H7 (cell line): ENCODE measurements at places on chromosomes 12 and 14. TPM values are rescaled to one million over a fixed set of nuclear protein-coding genes. Genes with fewer than 3 reads are reported as not detected.

Gene LUM
- not detected in 2 replicates for total RNA-seq

- no peak for DNase-seq
Observed at GRCh38 chr14:65167072-65167645, 64.8 kb upstream of the MAX start.

DNA sequence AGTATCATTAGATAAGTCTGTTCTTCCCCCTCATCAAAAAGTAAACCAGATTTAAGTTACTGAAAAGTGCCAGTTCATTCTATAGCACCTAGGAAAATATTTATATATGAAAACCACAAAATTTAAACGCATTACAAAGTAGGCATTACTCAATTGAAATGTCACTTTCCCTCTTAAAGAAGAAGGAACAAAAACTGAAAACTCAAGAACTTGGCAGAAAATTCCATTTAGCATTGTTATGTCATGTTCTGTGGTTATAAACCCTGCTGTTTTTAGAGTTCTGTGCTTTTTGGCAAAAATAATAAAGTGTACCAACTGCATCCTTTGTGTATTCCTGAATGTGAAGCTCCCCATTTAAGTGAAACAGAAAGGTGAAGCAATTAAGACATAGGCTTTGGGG, 3.6 kb downstream of the FGD4 start:
- no peak for DNase-seq

Gene CLEC7A
- total RNA-seq = 0.07 TPM in 2 replicates

DNA sequence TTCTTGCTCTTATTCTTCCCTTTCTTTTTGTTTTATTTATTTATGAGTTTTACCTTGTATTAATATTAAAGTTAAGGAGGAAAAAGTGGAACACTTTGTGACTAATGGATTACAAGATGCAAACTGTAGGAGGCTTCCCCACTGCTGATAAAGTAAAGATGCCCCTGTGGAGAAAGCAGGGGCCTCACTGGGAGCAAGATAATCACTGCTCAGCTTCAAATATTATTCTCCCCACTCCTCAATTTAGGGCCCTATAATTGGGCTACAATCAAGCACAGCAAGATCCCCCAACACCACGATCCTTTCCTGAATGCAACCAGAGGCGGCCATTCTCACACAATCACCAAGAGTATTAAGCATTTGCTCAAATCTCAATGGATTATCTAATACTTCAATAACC, 149.2 kb downstream of the SLC2A13 start:
- no peak for DNase-seq

Gene RIN3
- 0.15 and 0.76 TPM in 2 replicates for total RNA-seq

- no peak for DNase-seq
Observed at GRCh38 chr12:26699237-26699636, 133.8 kb downstream of the ITPR2 start.

GRCh38 chr12:126069549-126070165, 1004.4 kb downstream of the AACS start:
- peak; percentile 40 for DNase-seq

DNA sequence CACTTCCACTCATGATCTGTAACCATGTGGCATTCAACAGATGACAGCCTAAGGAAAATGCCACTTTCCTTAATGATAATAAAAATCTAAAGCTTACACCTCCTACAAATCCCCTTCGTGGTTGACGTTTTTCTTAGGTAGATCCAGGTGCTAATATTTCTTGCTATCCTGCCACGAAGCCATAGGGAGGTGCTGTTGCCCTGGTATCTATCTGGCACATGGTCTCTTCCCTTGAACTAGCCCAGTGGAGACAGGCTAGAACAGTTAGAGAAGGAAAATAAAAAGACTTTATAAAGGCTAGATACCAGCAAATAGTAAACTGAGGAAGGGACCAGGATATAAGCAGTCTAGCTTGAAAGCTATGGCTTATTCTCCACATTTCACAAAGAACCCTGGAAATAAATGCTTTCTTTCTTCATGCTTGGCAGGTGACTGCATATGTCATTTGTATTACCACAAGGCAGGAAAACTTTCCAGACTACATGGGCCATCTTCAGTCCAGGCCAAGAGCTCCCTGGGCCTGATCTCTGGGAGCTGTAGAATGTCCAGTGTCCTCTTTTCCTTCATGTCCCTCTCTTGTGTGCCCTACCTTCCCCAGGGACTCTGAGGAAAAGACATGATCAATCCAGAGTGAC, 15.3 kb downstream of the SPIC start:
- DNase-seq = peak; percentile 77

Gene CLEC6A
- total RNA-seq = 0.07 and 0.31 TPM in 2 replicates

DNA sequence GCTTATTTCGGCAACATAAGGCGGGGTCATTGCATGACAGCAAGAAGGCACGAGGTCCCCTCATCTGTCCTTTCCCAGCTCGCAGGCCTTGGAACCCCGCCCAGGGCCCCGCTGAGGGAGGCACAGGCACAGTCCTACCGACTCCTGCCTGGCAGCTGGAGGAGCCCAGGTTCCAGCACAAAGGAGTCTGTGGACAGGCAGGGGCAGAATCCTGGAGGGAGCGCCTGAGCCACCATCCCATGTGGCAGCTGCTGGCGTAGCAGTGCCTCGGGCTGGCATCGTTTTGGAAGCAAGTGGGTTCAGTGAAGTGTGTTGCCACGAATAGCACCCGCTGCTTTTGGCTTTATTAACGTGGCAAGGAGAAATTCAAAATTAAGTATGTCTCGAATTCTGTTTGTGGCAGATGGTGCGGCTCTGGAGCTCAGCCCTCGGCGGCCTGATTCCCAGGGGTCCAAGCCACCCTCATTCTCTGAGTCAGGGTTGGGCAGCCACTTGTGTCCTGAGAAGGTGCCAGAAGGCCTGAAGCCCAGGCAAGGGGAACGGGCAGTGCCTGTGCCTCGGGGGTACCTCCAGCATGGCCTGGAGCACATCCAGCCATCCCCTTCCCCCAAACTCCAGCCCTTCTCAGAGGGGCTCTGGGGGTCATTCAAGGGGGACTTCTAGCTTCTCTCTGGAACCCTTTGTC, 35.9 kb downstream of the SLC8B1 start:
- peak; percentile 67 for DNase-seq

GRCh38 chr14:82011460-82011859, 477.8 kb upstream of the SEL1L start:
- DNase-seq = no peak

DNA sequence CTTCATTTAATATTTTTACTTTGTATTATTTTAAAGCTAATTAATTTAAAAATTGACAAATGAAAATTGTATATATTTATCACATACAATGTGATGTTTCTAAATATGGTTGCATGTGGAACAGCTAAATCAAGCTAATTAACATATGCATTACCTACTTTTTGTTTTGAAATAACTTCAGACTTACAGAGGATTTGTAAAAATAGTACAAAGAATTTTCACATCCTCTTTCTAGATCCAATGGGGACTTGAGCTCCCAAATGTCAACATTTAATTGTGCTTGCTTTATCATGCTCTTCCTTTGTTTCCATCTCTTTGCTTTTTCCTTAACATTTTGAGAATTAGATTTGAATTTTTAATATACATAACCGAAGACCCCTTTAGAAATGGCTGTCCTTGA, 6.6 kb downstream of the DCD start:
- DNase-seq = no peak

Gene ZC2HC1C
- total RNA-seq = 1.3 and 2.7 TPM in 2 replicates

Gene THTPA
- 12.1 and 14.0 TPM in 2 replicates for total RNA-seq

- DNase-seq = no peak
Observed at GRCh38 chr12:6374786-6375160, 590 bp downstream of the SCNN1A start.

DNA sequence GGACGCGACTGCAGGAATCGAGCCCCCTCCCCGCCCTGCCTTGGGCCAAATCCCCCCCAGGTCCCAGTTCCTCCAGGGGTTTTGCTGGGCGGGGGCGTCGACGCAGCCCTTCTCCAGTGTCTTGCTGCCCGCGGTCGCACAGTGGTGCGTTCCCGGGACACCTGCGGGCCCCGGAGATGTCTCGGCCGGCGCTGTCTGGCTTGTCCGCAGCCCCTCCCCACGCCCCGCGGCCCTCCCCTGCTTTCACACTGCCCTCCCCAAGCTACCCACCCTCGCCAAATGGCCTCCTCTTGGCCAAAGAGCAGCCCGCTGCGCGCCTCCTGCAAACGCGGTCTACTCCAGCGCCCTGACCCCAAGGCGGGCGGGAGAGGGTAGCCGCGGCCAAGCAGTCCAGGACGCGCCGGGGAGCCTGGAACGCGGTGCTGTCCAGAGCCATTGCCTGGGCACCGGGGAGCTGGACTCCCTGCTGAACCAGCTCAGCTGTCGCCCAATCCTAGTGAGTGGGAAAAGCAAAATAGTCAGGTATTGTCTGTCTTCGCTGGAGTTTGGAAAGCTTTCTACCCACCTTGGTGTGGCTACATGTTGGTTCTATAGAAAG, 122.0 kb downstream of the AACS start:
- DNase-seq = peak; percentile 69

Gene AJUBA
- total RNA-seq = 27.0 and 27.5 TPM in 2 replicates

GRCh38 chr14:96626916-96627315, 124.7 kb downstream of the PAPOLA start:
- peak; percentile 14 for DNase-seq

DNA sequence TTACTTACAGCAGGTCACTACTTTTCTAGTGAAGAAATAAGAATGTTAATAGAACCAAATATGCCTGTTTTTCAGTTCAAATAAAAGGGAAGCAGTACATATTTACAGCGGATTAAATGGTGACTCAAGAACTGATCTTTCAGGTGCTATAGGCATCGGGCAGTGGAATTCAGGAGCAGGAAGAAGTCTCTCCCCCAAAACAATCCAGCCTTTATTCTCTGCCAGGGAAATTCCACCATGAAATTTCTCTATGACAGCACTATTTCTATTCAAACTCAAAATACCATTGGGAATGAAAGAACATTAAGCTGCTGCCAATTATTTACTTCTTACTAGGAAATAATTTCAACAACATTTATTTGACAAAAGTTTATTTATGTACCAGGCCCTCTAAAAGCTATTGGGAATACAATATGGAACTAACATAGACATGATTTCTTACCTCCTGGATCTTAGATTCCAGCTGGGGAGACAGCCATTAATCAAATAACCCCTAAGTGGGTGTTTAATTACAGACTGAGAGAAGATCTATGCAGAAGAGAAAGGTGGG, 60.3 kb upstream of the KRR1 start:
- no peak for DNase-seq

Gene ITGB7
- 0.30 and 0.52 TPM in 2 replicates for total RNA-seq

DNA sequence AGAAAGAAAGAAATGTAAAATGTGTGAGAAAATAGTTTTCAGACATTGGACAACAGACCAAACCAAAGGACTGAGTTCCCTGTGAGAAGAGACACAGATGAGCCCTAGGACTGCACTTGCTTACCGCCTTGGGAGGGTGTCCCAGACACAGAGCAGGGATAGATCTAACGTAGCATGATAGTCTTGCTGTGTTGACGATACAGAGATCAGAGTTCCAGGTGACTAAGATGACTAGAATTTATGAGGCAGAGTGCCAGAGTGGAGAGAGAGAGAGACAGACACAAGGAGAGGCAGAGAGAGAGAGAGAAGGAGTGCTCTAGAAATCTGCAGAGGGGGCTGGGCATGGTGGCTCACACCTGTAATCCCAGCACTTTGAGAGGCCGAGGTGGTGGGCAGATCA, 148.2 kb upstream of the LMNTD1 start:
- no peak for DNase-seq

- no peak for DNase-seq
Observed at GRCh38 chr12:30568453-30568852, 127.2 kb downstream of the IPO8 start.

Gene MYH6
- total RNA-seq = 0.03 TPM in 1 of 2 replicates, not detected in the other

Gene ZNF385A
- total RNA-seq = 2.7 and 3.5 TPM in 2 replicates
